ENCODE measurements at places on chromosomes 3 and 15. TPM values are rescaled to one million over a fixed set of nuclear protein-coding genes. Genes with fewer than 3 reads are reported as not detected.

- DNase-seq: no peak
These were observed 62.0 kb downstream of the TLE3 start for GRCh38 chr15:70035719-70036077.

- DNase-seq: peak; percentile 53
These were observed 1.3 kb downstream of the PIK3CA start for GRCh38 chr3:179149406-179149867.

The CHRNA3 gene
- not detected for total RNA-seq

DNA sequence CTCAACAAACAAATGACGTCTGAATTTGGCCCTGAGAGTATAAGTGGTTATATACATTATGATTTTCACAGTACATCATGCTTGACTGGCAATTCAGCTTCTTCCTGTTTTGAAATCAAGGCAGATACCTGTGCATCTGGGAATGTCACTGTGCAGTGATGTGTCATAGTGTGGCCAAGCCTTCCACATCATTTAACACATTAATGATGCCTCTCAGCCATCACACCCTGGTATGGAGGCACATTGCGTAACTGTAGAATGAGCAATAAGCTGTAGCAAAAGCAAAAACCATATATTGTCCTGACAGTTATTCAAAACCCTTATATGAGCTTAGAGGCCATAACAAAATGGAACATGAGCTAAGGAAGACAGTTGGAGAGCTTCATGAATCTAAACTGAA, 246.0 kb downstream of the EPHA3 start:
- no peak for DNase-seq

DNA sequence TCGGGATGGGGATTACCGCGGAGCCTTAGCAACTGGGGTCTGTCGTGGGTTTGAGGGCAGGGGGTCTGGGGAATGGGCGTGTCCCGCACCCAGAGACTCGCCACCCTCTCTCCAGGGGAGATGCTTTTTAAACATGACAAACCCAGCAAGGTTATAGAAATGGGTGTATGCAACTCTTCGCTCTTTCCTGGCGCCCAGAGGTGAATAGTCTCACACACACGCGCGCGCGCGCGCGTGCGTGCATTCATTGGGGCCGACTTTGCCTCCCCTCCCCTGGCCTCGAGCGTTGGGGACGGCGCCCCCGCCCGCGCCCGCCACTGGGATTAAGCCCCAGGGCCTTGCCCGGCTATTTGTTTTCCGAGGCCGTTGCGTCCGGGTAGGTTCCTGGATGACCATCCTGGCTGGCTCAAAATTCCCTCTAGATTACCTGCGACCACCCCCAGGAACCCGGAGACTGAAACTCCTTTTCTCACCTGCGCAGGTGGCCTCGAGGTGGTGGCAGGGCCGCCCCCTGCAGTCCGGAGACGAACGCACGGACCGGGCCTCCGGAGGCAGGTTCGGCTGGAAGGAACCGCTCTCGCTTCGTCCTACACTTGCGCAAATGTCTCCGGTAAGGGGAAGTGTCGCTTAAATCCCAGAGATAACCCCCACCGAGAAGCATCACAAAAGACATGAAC, 777 bp downstream of the GPR160 start:
- peak; percentile 64 for DNase-seq

The TRIM69 gene
- total RNA-seq: 9.6 TPM

DNA sequence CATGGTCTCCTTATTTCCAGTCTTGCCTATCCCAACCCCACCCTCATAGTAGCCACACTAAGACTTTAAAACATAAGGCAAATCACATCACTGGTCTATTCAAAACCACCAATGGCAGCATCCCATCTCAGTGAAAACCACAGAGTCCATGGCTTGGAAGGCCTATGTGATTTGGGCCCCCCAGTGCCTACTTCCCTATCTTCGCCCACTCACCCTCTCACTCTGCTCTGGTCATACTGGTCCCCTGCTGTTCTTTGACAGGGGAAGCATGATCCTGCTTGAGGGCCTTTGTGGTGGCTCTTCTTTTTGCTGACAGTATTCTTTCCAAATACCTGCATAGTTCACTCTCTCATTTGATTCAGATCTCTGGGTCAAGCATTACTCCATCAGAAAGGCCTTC, 3.3 kb downstream of the GTF2A2 start:
- no peak for DNase-seq

The CCR3 gene
- total RNA-seq: not detected

GRCh38 chr15:80109388-80109787, 43.4 kb upstream of the FAH start:
- DNase-seq: no peak

DNA sequence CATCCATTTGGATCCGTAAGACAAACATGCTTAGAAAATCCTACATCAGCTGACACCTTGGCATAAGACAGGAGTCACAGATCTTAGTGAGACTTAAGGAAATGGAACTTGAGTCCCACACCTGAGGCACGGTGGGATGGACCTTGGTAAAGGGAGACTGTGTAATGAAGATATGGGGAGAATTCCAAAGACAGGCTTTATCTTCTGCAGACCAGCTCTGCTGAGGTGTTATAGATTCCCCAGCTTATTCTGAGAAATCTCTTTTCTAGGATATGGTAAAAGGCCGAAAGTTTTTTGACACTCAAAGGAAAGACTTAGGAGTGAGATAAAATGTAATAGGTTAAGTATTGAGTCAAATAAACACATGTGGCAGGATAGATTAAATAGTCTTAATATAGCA, 8.3 kb upstream of the MTMR10 start:
- DNase-seq: no peak

The ZKSCAN7 gene
- total RNA-seq: not detected

The SERPINI2 gene
- not detected for total RNA-seq

- no peak for DNase-seq
These were observed 145.7 kb upstream of the NPHP3 start for GRCh38 chr3:132867956-132868355.

GRCh38 chr3:77686560-77686959, 646.7 kb downstream of the ROBO2 start:
- DNase-seq: no peak

DNA sequence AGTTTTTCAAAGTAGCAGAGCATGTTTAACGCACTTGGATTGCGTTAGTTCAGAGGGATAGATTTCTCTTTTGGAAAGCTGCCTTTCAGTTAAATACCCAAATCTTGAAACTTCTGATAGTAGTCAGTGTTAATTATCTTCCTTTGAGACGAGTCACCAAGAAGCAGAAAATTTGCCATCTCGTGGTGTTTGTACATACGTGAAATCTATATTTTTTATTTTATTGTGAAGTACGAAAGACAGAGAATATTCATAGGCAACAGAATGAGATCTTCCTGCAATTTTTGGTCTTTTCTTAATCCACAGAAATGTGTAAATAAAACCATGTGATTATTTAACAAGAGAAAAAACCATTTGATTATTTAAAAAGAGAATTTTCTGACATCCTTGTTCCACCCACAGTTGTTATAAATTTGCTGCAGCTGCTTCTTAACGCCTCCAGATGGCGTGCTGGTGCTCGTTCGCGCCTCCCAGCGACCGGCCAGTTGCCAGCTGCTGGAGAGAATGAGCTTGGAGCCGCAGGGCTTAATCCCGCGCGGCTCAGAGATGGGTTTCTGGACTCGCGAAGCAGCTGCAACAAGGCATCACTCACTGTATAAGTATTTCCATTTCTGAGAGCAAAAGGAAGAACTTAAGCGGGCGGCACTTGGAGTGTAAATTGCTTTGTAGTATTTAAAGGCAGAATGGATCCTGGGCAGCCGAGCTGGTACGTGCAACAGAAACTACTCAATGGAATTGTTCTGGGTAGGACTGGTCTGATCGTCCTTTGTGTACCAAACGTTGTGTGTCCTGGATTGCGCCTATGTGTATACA, 10.5 kb upstream of the SLITRK3 start:
- DNase-seq: peak; percentile 78

The HTR3E gene
- not detected for total RNA-seq

The VGLL3 gene
- 0.31 TPM for total RNA-seq

GRCh38 chr3:184977796-184978195, 165.8 kb downstream of the VPS8 start:
- no peak for DNase-seq

GRCh38 chr3:36221975-36222374, 158.3 kb upstream of the STAC start:
- DNase-seq: no peak

The CPB1 gene
- total RNA-seq: not detected

DNA sequence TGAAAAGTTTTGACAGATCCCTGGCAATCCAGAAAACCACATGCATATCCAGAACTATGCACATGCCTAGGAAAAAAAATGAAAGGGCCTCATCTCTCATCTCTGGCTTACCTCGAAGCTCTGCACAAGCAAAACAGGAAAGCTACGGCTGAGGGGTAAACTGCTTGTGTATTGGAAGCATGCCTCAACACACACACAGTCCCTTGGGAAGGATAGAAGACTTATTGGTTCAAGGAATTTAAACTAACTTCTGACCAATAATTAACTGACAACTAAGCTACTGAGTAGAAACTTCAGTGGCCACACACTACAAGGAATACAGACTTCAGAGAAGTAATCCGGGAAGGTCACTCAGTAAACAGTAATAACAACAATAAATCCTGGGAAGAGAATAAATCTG, 59.9 kb upstream of the POMGNT2 start:
- no peak for DNase-seq

DNA sequence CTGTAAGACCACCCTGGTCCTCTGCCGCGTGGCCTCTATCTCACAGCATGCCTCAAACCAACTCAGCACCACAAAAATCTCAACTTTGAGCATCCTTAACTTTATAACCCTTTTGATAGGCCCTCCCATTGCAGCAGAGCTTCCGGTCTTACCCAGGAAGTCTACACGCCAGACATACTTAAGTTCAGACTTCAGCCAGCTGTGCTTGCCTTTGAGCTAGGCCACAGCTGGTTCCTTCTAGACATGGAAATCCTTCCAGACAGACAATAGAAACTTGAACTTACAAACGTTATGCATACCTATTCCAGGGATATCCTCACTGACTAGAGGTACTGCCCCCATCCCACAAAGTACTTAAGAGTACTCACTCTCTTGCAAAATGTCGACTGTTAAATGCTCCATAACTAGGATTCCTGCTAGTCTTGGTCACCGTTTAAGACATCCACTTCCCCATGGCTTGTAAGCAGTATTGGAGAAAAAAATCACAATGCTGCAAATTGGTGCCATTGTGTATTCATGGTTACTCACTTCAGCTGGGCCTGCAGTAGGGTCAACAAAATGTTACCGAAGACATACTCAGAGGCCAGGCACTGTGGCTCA, 183.5 kb downstream of the TBL1XR1 start:
- DNase-seq: no peak

DNA sequence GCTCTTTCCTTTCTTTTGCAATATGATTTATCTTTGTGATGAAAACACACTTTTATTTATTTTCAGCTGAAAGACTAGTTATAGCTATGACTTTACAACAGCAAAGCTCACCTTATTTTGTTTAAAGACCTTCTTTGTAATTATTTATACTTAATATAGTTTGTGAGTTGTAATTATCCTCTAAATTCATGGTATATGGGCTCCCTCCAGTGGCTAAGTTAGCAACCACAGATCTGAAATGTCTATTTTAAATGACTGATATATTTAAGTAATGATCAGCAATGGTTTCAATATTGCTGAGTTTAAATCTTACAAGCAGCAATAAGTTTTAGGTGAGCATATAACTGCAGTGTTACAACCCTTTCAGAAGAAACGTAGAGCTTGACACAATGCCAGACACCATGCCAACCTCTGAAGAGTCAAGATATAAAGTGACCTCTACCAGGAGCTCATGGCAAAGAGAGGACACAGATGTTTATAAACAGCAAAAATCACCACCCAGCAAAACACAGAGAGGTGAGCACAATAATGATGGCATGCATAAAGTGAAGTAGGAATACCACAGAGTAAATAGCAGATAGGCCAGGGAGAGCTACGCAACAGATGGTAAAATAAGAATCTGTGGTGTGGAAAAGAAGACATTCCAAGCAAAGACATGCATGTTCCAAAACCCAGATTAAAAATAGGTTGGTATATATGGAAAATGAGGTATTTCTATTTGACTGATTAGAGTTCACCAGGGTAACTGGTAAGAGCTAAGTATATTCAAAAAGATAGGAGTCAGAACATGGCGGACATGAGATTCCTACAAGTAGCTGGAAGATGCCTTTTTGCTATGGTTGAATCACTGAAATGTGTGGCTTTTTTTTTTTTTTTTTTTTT, 143.7 kb upstream of the ZNF385D start:
- DNase-seq: peak; percentile 24

The PPP1R14D gene
- total RNA-seq: 2.5 TPM

- DNase-seq: peak; percentile 84
These were observed 76.4 kb downstream of the DAPK2 start for GRCh38 chr15:63969652-63970421.

The GUCA1C gene
- total RNA-seq: not detected

All from HT-29 (cell line).